ENCODE measurements at places on chromosomes 4 and X.

DNA sequence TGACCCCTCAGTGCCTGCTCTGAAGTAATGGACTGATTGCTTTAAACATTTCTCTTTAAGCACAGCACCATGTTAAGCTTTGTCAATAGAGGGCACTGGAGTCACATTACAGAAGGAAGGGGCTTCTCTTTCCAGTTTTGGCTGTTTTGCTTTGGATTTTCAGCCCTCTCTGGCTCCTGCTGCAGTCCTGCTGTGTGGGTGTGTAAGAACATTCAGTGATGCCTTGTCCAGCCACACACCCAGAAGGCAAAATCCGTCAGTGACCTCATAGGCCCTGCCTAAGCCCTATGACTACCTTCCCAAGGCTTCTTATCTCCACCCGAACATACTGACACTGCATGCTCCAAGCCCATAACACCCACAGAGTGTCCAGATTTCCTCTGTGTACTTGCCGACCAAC is 215.3 kb upstream of the CTSO start:
- H3K4me1 ChIP-seq: no peaks in the 10 kb centered on the region
- no peak for DNase-seq
- no peak overlapping the region for H3K27ac ChIP-seq
- H3K4me3 ChIP-seq: no peak overlapping the region

GRCh38 chr4:45442466-45442865 is 681.4 kb downstream of the GABRG1 start:
- no peaks in the 10 kb centered on the region for H3K4me1 ChIP-seq
- no peaks in the 10 kb centered on the region for H3K36me3 ChIP-seq
- H3K27me3 ChIP-seq: no peaks in the 10 kb centered on the region
- no peak for DNase-seq

GRCh38 chr4:2352171-2352570 is 66.3 kb downstream of the ZFYVE28 start:
- H3K4me1 ChIP-seq: peaks cover 21% of the 10 kb centered on the region
- no peak for DNase-seq
- H3K27ac ChIP-seq: no peak overlapping the region
- H3K27me3 ChIP-seq: no peaks in the 10 kb centered on the region
- H3K36me3 ChIP-seq: no peaks in the 10 kb centered on the region

DNA sequence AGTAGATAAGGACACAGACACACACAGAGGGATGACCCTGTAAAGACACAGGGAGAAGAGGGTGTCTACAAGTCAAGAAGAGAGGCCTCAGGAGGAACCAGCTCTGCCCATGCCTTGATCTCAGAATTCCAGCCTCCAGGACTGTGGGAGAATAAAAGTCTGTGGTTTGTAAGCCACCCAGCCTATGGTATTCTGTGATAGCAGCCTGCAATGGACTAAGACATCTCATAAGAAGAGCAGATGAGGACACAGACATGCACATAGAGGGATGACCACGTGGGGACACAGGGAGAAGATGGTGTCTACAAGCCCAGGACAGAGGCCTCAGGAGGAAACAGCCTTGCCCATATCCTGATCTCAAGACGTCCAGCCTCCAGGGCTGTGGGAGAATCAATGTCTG is 9.4 kb downstream of the XG start:
- peaks cover 10% of the 10 kb centered on the region for H3K4me1 ChIP-seq
- H3K36me3 ChIP-seq: no peaks in the 10 kb centered on the region
- H3K27me3 ChIP-seq: peaks cover 12% of the 10 kb centered on the region
- DNase-seq: no peak
